ENCODE measurements at places on chromosomes 11 and 22.
A peak's percentile ranks its signal among the peaks of the same experiment; 100 is the strongest.

- DNase-seq, result no peak
These were observed 14.2 kb upstream of the RFPL2 start for GRCh38 chr22:32219026-32219425.

GRCh38 chr11:129012880-129013279, 70.2 kb upstream of the TP53AIP1 start:
- DNase-seq, result no peak

DNA sequence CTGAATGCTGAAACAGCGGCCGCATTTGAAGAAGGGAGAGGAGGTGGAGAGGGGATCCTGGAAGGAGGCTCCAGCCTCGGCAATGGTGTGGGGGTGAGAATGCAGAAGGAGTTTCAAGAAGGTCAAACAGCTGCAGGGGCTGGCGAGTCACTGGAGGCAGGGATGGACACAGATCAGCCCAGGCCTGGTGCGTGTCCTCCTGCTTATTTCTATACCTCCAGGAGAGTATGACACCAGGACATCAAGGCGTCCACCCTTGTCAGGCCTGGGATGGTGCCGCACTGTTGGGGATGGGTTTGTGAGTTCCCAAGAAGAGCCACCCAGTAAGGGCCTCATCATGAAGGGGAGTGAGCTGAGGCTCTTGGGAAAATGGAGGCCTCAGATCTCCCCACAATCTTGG, 23.1 kb downstream of the IGLL1 start:
- no peak for DNase-seq

- peak; percentile 5 for DNase-seq
These were observed 38.0 kb downstream of the TMEM45B start for GRCh38 chr11:129853518-129854231.

DNA sequence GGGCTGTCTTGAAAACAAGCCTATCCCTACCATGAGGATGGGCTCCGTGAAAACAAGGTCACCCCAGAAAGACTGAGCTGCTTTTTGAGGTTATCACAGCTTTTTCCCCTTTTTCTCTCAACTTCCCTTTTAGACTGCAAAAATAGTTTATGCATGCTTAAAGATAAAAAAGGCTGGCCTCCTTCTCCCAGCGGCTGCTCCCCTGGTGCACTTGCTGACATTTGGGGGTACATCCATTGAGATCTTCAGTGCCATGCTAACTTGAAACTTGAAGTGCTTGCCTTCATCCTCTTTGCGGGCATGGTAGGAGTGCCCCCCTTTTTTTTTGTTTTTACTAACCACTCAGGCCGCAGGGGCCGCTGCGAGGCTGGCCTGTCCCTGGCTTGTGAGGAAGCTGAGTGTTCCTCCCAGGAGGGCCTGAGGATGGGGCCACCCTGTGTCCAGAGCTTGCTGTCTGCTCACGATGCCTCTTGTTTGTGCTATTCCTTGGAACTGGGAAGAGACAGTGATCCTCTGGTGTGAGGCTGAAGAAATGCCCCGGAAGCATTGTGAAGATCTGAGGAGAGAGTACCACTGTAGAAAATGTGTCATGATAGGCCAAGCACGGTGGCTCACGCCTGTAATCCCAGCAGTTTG, 2.2 kb downstream of the TANGO2 start:
- no peak for DNase-seq

GRCh38 chr11:8806974-8807373, 104.0 kb upstream of the AKIP1 start:
- DNase-seq, result no peak

- DNase-seq, result no peak
These were observed at the start of gene OR2AT4 for GRCh38 chr11:75096456-75097172. Gene OR2AT4, minus strand, starts transcription at chr11:75096876.

DNA sequence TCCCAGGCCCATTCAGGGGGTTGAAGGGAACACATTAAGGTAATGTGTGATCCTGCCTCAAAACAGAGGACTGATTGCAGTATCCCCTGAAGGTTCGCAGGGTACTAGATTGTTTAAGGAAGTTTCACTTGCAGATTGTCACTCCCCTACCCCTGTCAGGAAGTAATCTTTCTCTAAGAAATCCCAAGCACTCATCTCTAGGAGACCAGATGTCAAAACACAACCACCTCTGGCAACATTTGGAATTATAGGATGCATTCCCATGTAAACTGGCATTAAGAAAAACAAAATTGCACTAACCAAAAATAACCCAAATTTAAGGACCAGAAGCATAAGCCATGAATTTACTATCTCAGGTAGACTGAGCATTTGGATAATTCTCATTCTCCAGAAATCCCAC, 1.6 kb downstream of the MRPL17 start:
- DNase-seq, result no peak

DNA sequence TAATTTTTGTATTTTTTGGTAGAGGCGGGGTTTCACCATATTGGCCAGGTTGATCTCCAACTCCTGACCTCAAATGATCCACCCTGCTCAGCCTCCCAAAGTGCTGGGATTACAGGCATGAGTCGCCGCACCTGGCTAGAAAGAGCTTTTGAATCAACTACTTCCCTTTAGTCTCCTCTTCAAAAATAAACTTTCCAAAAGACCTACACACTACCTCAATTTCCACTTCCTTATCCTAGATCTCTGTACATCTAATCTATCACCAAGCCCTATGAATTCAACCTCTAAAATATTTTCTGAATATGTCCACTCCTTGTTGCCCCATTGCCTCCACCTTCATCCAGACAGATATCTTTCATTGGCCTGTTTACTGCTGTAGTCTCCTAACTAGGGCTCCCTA, 13.1 kb upstream of the DDX6 start:
- no peak for DNase-seq

DNA sequence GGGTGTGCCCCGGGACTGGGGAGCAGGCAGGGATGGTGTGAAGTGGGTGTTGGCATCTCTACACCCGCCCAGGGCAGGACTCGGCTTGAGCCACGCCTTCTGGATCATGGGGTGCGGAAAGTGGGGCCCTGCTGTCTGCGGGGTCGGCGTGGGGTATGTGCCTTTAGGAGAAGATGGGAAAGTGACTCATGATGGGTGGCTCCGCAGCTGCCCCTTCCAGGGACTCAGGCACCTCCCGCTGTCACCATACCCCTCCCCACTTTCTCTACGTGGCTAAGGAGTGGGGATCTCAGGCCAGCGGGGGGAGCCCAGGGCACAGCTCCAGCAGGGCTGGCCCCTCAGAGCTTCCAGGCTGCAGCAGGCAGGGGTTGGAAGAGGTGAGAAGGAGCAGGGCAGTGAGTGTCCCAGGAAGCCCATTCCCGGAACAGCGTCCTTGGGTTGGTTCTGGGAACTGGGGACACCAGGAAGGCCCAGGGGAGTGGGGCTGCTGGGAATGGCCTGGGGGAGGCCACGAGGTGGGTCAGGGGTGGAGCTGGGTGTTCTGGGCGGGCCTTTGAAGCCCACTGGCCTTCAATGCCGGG, 102.9 kb upstream of the FGF3 start:
- no peak for DNase-seq

GRCh38 chr11:42870480-42870879, 441.3 kb upstream of the API5 start:
- no peak for DNase-seq

GRCh38 chr11:66541892-66542291, 4.0 kb downstream of the ZDHHC24 start:
- DNase-seq, result no peak

DNA sequence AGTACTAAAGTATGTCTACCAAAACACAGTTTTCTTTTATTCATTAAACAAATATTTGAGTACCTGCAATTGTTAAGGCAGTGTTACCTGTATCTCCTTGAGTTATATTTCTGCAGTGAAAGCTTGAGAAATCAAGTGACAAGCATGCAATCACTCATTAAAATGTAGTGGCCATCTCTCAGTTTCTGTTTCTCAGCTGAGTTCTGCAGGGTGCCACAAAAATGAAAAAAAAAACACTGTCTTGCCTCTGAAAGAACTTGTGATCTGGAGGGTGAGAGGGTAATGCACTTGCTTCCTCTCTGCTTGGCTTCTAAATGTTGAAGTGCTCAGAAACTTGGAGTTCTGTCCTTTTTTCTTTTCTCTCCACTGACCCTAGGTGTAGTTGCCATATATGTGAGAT, 6.8 kb downstream of the QSER1 start:
- DNase-seq, result no peak

DNA sequence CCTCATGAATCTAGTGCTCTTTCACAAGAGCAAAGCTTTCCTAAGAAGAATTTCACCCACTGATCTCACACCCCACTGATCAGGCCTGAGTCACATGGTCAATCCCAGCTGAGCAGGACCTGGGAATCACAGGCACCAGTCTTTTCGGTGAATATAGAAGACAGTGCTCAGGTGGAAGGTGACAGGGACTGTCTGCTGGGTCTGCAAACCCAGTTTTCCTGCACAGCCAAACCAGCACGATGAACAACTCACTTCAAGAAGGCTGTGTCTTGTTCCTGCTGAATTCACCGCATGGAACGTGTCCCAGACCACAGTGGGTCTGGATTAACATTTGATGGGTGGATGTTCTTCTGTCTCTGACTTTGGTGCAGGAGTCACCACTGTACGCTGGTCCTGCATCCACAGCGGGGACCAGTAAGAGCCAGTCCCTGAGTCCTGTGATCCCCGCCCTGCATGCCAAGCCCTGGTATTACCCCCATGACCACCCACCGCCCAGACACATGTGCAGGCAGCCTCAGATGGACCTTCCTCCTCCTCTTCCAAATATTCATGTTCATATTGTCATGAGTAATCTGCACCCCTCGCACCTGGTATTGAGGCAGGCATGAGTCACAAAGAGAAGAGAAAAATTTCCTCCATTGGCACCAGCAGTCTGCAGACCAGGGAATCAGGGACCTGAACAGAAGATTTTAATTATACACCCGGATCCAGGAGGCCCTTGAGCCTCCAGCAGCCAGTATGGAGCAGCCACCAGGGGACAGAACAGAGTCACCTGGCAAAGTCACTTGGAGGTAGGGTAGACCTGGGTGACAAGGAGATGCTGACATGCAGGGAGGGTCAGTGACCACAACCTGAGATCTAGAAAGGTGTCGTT, 8.6 kb upstream of the IGLL5 start:
- no peak for DNase-seq

GRCh38 chr11:131423688-131424087, 53.3 kb downstream of the NTM start:
- DNase-seq, result no peak

DNA sequence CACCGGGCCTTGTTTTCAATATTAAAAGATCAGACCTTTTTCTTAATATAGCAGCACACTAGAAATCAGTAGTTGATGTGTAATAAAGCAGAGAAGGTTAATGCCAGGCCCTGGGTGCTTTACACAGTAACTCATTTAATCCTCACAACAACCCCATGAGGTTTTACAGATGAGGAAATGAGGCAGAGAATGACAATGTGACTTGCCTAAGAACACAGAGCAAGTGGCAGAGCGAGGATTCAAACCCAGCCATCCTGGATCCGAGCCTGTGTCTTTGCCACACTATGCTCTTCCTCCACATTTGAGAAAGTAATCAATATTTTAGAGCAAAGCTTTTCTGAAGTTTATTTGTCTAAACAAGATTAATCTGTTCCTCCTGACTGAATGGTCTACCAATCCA, 7.2 kb downstream of the JAML start:
- DNase-seq, result no peak

- no peak for DNase-seq
These were observed 15.7 kb upstream of the MTMR3 start for GRCh38 chr22:29867260-29867659.

DNA sequence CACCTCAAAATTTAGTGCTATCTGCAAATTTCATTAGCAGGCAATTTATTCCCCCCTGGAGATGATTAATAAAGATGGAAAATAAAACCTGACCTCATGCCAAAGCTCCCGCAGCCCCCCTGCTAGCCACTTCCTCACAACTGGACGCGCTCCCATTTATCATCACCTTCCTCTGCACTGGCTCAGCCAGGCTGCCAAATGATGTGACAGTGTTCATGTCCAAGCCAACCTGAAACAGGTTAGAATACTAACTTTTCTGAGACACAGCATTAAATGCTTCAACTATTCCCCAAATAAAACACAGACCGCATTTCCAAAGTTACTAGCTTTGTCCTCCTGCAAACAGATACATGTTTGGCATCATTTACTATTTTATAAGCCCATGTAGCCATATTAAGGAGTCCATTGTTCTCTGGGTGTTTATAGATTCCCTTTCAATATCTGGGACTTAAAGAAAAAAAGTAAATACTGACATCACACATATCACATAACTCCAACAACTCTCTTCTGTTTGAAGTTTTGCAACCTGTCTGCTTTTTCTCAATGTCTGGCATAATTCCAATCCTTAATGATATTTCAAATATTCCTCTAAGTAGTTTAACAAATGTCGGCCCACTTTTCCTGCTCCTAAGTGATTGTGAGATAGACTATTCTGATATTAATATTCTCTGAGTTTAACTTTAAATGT, 829.7 kb upstream of the FAT3 start:
- DNase-seq, result no peak

- DNase-seq, result no peak
These were observed 20.3 kb downstream of the SPTBN2 start for GRCh38 chr11:66708701-66709100.

DNA sequence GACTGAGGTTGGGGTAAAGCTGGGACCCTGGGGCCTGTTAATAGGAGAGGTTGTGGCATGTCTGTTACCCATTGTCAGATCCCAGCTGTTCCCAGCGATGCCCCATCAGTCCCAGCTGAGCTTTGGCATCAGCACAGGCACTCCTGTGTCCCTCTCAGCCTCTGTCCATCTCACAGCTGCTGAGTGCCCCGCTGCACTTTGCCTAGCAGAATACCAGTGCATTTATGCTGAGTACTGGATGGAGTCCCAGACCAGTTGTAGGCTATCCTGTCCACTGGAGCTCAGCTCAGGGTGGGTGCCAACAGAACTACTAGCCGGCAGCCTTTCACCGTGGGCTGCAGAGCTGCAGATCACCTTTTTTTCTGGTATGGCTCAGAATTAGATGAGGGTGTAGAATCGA, 9.9 kb downstream of the FXYD6 start:
- no peak for DNase-seq

DNA sequence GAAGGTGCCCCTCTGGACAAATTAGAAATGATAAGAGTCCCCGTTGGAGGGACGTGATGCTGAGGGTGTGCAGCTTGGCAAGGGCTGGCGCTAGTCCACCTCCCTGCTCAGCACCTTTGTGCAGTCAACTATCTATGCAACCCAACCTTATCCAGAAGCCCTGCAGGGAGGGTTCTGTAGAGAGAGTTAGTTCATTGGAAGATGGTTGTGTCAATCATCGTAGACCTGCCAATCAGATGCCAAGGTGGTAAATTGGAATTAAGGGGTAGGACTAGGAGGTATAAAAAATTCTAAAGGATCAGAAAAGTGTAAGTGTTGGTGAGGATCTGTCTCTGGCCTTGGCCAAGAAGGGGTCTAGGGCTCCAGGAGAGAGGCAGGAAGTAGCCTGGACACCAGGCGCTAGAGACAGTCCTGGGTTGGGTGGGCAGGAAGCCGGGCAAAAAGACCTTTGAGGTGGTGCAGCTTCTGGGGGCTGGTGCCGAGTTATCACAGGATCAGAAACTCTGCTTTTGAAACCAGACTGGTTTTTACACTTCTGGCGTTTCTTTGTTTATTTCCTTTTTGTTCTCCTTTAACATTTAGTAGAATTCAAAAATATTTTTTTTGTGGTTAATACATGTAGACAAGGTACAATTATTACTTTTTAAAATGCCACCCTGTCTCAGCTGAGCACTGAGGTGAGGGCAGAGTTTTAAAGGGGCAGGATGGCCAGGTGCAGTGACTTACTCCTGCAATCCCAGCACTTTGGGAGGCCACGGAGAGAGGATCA, 1.6 kb downstream of the C1QTNF6 start:
- DNase-seq, result no peak
